ENCODE measurements at places on chromosomes 7 and 10.

- DNase-seq: no peak
These were observed 91.0 kb upstream of the STRIP2 start for GRCh38 chr7:129343099-129343700.

GRCh38 chr10:5989756-5990155 is 12.4 kb upstream of the IL15RA start:
- DNase-seq: no peak

GRCh38 chr7:45869426-45869825 is 3.5 kb downstream of the CCDC201 start:
- no peak for DNase-seq

- no peak for DNase-seq
These were observed 43.4 kb downstream of the GLRX3 start for GRCh38 chr10:130179640-130180039.

- DNase-seq: no peak
These were observed 13.6 kb upstream of the CUBN start for GRCh38 chr10:17143055-17143690.

GRCh38 chr7:112076324-112076723 is 129.9 kb downstream of the DOCK4 start:
- DNase-seq: no peak

GRCh38 chr10:130484468-130485180 is 348.4 kb downstream of the GLRX3 start:
- DNase-seq: no peak

GRCh38 chr7:1427064-1427657 is 32.1 kb downstream of the MICALL2 start:
- no peak for DNase-seq

DNA sequence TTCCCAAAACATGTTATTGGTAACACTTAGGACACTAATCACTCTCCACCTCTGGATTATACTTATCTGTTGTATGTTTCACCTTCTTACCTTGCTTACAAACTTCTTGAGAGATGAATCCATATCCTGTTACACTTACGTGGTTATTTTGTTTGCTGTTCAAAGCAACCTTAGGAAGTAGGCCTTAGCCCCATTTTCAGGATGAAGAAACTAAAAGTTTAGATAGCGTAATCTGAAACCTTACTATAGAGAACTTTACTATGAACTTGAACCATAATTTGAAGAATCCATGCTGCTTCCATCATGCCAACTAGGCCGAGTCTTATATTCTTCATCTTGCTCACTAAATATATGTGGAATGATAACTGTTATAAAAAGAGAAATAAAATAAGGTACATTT is 4.6 kb downstream of the TES start:
- DNase-seq: no peak

DNA sequence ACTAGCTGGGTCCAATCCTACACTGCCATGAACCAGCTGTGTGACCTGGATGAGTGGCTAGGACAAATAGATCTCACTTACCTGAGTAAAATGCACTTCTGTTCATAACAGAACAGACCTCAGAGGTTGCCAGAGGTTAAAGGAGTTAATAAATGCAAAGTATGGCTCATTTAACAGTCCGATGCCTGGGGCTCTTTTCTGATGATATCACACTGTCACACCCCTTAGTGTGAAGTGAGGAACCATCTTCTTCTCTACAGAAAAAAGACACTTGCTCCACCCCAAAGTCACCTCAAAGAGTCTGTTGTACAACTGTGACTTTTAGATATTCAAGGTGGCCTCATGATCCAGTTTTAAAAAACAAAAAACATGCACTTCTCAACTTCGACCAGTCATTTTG is 21.5 kb upstream of the TARP start:
- DNase-seq: no peak

DNA sequence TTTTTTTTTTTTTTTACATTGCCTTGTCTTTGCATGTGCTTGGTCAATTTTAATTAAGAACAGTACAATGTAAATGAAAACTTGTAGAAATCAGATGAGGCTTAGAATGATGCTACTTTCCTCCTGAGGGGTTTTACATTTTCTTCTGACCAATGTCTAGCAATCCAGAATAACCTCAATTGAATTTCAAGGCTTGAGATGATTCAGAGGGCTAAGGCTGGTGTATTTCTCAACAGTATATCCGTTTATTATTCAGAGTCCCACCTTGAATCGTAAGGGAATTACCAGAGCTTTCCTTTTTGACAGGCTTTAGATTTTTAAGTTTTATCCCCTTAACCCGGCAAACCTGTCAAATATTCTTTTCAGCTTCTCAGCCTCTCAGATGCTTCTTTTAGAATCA is 231.2 kb upstream of the STK17A start:
- no peak for DNase-seq

DNA sequence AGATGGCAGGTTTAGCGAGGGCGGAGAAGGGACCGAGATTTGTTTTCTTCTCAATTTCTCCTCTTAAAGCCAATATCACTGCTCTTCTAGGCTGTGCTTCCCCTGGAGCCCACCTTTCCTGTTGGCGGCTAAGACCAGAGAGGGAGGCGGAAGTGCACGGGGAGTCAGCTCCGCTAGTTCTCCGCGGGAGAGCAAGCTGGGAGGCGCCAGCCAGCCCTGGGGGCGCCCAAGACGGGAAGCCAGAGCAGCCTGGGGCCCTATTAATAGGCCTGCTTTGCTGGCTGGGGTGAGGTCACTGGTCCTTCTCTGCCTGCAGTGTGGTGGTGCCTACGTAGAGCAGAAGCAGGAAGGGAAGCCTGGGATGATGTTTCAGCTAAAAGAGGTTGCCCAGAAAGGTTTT is 61.6 kb downstream of the LSM5 start:
- no peak for DNase-seq

All from Peyer's patch (tissue), 4 donors.